ENCODE measurements at places on chromosomes 3 and 15.

- no peak for DNase-seq
Observed at GRCh38 chr3:177479630-177480029, 282.3 kb upstream of the TBL1XR1 start.

DNA sequence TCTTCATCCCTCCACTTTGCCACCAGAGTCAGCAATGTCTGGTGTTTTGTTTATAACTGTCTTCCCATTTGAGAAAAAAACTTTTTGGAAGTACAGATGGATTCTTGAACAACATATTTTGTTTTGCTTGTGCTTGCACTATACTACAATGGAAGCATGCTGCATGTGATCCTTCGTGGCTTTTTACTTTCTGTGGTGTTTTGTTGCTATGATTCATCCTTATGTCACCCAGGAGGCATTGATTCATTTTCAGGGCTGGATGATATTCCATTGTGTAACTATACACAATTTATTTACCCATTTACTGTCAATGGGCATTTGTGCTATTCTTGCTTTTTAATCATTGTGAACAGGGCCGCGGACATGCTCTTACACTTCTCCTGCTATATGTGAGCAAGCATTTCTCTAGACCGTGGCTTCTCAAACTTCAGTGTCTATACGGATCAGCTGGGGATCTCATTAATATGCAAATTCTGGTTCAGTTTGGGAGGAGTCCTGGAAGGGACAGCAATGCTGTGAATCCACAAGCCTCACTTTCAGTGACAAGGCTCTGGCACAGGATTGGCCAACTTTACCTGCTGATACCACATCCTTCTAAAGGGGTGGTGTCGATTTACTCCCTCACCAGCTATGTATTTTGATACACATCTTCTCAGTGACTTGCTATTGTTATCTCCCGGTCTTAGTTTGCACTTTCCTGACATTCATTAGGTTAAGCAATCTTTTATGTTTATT lies 65.9 kb downstream of the POLR2M start:
- DNase-seq = no peak

- no peak for DNase-seq
Observed at GRCh38 chr3:101185341-101185740, 135.0 kb downstream of the IMPG2 start.

DNA sequence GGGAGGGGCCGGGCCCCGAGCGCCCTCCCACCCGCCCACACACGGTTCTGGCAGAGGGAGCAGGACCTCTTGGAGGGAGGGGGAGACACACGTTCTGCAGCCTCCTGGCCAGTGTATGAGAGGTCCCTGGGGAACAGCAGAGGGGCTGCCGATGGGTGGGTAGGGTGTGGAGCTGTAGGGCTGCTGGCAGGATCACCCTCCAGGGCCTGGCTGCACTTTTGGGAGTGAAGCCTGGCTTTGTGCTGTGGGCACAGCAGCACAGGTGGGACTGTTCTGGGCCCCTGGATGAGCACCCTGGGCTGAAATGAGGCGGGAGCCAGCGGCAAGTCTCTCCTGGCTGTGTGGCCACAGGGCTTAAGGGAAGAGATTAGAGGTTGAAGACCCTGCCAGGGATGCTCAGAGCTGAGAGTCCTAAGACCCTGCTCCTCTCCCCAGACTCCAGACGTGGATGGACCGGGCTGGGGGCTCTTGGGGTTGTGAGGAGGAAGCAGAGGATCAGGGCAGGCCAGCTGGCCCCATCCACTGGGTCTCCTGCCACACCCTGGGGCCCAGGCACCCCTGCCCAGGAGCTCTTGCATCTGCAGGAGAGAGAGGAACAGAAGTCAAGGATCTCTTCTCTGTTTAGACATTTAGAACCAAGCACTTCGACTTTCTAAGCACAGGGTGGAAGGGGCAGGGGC lies 45.2 kb downstream of the RGMA start:
- DNase-seq = no peak

Measured in prostate gland (tissue), 2 donors.